NAMALWA (cell line): ENCODE measurements at places on chromosomes 2 and 18.

- DNase-seq = no peak
These were observed 508 bp upstream of the TUBA4B start for GRCh38 chr2:219252570-219252899.

DNA sequence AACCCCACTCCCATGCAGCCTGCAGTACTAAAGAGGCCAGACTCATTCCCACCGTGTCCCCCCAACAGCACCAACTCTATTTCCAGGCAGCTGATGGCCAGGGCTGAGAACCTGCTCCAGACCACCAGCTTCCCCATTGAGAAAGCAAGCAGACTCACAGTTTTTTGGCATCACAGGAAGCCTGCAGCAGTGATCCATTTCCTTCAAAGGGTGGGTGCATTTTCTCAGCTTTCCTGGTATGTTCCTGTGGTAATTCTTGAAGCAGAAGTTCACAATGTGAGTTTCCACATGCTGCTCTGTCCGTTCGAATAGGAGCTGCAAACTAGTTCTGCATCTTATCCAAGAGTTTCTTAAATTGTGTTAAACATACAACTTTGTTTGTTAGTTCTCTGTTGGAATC, 1249.6 kb upstream of the FAM98A start:
- DNase-seq = no peak

GRCh38 chr18:424071-424661, 76.3 kb downstream of the COLEC12 start:
- no peak for DNase-seq

DNA sequence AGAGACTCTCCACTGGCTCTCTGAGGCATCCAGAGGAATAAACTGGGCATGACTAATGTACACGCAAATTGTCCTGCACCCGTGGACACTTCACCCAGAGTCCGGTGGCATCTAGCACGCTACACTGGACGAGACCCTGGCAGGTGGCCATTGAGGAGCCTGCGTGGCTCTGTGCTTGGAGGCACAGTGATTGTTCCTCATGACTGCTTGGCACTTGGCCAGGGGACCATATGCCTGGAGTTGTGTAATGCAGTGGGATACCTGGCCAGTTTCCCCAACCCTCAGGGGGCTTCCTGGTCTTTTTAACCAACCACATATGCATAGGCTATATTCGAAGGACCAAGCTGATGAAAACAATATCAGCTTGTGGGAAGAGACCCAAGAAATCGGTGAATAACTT, 66.6 kb downstream of the MTCL1 start:
- DNase-seq = no peak

GRCh38 chr2:236380051-236380612, 115.9 kb upstream of the ASB18 start:
- no peak for DNase-seq

DNA sequence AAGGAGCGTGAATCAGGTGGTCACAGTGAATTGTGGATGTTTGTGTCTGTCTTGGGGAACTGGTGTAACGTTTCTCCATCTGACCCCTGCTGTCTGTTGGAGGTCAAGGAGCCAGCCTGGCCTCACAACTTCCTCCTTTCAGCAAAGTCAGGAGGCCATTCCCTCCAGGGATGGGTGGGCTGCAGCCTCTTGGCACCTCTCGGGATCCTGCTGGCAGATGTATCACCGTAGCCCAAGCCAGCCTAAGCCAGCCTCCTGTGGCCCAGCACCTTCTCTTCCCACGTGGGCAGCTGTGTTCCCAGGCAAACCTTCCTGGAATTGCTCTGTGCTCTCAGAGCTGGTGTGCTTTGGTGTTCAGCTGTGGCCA, 30.5 kb downstream of the HPCAL1 start:
- no peak for DNase-seq

DNA sequence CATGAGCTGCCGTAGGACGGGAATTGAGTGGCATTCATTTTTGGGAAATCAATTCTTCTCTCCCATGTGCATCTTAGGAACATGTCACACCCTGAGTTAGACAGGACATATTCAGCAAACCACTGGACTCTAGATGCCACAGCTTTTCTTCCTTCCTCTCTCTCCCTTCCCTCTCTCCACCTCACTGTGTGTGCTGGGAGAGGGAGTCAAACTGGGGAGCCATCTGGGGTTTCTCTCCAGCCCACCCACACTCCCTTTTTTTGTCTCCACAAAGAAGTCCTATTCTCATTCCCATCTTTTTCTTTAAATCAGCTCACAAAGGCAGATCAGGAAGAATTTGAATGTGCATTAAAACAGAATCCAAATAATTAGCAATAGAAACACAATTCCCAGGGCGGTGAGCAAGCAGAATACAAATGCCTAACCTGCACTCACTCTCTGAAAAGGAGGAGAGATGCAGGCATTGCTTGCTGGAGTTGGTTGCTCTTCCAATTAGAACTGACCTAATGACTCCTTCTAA, 15.4 kb downstream of the CD28 start:
- DNase-seq = no peak

GRCh38 chr2:183283209-183283608, 159.0 kb downstream of the NUP35 start:
- DNase-seq = no peak

GRCh38 chr18:7383002-7383980, 152.4 kb downstream of the LRRC30 start:
- DNase-seq = no peak

GRCh38 chr2:210324458-210324857, 9.5 kb upstream of the MYL1 start:
- DNase-seq = no peak

GRCh38 chr2:101185656-101186055, 34.5 kb upstream of the TBC1D8 start:
- no peak for DNase-seq

DNA sequence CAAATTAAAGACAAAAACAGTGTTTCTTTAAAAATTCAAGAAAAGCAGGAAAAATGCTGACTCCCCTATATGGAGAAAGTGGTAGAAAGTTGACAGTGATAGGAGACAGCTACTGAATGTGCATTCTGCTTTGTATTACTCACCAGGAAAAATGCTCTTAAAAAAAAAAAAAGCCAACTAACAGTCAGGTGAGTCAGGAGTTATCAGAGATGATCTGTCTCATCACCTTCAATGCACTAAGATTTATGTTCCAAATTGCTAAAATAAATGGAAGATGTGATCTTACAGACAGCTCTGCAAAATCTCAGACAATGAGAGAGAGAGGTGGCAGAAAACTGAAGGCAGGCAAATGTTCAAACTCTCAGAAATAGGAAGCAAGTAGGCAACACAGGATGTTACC, 47.6 kb upstream of the ZNF521 start:
- no peak for DNase-seq

GRCh38 chr2:64770137-64770780, 116.5 kb upstream of the SERTAD2 start:
- DNase-seq = no peak

DNA sequence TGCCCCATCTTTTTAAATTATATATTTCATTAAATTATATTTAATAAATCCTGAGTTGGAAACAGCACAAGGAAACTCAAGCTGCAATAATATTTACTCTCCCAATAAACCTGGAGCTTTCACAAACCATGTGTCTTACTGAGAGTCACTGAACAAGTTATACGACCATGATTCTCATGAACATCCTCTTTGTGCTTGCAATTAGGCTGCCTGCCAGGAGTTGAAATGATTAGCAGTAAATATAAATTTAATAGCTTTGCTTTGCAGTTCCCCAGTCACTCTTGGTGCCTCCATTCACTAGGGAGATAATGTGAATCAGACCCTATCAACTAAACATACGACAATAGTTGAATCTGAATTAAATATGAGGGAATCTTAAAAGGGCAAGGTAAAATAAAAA, 905.1 kb downstream of the NRXN1 start:
- DNase-seq = no peak

- DNase-seq = no peak
These were observed 261.8 kb downstream of the SPAG16 start for GRCh38 chr2:213545964-213546475.

DNA sequence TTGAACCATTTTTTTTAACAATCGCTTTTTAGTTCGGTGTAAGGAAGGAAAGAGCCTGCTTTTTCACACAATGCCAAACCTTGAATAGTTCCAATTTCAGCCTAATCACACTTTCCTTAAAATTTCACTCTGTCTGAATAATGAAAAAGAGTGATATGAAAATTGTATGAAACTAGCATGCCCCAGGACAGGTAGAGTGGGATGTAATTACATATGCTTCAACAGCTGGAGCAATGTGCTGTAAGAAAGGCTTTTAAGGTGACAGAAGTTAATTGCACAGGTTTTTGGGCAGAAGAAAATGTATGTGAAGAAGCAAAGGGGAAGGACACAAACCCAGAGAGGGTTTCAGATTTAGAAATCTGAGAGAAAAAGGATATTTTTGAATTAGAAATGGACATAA, 184.0 kb downstream of the DSC3 start:
- no peak for DNase-seq

- no peak for DNase-seq
These were observed 267.9 kb downstream of the LPIN1 start for GRCh38 chr2:12014088-12014960.

GRCh38 chr2:239605976-239606375, 205.2 kb upstream of the HDAC4 start:
- DNase-seq = no peak

GRCh38 chr2:218885981-218886947, 5.6 kb downstream of the WNT10A start:
- peak; percentile 81 for DNase-seq

DNA sequence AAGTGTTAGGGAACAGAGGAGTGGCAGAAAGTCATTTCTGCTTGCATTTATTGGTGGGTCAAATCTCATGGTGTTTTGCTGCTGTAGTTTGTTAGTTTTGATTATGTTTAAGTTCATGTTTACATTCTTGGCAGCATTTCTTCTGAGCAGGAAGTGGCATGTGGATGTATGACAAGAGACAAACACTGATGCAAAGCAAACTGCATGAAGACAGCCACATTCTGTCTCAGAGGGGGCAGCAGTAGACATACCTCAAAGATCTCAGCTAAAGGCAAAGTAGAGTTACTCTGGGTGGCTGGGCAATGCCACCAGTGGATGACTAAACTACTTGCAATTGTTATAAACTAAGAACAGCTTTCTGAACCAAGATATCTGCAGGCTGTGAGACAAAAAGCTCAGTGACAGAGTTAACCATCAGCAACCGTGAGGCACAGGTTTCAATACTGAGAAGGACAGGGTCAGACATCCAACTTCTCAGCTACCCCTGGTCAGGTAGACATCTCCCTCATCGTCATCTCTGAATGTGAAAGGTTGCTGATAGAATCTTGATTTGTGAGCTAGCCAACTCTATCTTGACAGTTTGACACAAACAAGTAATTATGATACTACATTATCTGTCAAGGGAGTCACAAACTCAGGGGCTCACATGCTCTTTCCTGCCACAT, 16.4 kb downstream of the GALNT3 start:
- DNase-seq = no peak

DNA sequence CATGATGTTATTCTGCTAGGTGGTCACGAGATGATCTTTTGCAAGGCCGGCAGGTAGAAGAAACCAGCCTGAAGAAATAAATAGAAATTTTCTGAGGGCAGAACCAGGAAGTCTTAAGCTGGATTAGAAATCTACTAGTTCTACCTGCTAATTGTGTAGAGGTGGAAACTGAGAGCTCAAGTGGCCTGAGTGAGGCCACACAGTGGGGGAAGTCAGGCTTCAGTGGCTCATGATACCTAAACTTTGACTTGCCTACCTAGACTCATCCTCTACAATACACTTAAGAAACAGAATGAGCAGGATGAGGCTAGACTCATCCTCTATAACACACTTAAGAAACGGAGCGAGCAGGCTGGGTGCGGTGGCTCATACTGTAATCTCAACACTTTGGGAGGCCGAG, 134.9 kb upstream of the NDUFV2 start:
- no peak for DNase-seq

GRCh38 chr18:52682260-52682659, 342.3 kb downstream of the DCC start:
- no peak for DNase-seq

DNA sequence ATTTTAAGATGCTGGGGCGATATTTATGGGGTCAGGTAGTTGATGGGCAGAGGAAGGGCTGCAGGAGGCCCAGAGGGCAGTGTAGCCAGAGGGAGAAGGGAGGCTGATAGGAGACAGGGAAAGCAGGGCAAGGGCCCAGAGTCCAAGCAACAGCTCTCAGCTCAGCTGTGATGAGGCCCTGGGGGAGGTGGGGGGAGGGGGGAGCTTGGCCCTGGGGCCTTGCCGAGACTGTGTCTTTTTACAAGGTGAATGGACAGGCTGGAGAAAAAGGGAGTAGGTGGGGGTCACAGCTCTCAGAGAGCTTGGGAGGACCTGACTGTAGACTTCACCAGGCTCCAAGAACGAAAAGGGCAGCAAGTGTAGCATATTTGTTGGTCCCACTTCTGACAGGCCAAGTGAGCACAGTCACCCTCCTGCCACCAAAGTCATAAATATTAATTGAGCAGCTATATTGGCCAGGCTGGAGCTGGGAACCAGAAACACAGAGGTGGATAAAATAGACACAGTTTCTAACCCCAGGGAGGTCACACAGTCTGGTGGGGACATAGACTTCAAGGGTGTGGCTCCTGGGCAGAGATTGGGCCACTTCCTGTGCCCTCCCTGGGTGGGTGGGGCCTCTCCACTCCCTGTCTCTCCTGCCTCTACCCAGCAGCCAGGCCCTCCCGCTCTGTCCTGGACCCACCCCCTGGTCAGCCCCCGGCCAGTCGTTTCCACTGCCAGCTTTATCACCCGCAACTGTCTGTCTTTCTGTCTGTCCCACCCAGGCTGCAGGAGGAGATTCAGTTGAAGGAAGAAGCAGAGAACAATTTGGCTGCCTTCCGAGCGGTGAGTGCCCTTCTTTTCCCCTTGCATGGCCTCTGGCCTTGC, 1.4 kb downstream of the DES start:
- DNase-seq = no peak

DNA sequence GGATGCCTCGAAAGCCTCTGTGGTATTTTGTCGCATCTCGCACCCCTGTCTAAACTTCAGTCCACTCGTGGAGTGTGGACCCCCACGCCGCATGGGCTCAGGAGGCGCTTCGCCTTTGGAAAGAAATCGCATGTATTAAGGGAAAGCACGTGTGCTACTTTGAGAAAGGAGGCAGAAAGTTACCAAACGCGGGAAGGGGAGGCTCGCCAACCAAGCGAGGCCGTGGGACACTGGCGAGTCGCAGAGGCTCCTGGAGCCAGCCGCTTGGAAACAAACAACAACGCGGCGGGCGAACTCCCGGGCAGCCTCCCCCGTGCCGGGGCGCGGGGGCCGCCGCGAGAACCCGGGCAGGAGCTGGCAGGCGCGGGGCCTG, 455 bp upstream of the AGAP1 start:
- DNase-seq = no peak

DNA sequence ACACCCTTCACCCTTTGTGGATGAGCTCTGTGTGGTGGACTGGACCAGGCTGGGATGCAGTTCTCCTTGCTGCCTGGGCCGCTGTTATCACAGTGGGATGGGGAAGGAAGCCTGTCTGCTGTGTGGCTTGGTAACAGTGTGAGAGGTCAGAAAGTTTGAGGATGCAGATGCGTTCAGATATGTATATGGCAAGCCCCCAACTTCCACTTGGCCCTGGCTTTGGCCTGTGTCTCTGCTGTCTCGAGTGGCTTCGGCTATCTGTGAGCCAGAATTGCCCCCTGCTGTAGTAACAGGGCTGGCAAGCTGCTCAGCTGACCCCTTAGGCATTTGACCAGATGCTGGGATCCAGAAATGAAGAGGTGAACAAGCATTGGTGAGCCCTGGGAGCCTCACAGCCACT, 106.8 kb downstream of the WDSUB1 start:
- no peak for DNase-seq
